ENCODE measurements at places on chromosomes 12 and 14.
A peak's percentile ranks its signal among the peaks of the same experiment; 100 is the strongest.

GRCh38 chr12:109734219-109735000 lies 20.8 kb downstream of the FAM222A start:
- no peak for DNase-seq

DNA sequence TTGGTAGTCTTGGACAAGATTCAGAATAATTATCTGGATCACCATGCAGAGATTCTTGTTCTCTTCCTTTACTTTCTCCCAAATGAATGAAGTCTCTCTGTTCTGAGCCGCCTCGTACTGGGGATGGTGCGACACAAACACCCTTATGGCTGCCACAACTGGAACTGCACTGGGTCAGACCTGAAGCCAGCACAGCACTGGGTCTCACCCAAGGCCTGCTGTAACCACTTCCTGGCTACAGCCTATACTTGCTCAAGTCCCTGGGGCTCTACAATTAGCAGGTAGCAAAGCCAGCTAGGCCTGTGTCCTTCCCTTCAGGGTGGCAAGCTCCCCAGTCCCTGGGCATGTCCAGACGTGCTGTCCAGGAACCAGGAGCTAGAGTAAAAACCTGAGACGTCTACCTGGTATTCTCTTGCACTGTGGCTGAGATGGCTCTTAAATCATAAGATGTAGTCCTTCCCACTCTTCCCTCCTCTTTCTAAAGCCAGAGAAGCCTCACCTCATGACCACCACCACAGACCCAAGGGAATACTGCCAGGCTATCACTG lies 27.6 kb downstream of the IFNG start:
- DNase-seq = no peak

DNA sequence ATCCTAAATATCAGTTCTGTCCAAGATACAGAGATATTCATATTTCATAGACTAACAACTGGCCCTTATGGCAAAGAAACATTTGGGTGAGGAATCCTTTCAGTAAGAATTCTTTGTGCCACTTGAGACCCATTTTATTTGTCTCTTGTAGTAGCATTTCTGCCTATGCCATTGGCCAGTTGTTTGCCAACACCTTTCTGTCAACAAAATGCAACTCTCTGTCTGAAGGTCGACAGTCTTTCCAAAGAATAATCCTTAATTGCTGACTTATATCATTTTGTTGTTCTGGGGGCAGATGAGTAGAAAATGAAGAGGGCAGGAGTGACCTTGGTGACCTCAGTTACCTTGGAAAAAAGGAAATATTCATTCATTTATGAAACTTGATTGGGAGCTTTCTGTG lies 10.9 kb downstream of the IFT43 start:
- DNase-seq = no peak

DNA sequence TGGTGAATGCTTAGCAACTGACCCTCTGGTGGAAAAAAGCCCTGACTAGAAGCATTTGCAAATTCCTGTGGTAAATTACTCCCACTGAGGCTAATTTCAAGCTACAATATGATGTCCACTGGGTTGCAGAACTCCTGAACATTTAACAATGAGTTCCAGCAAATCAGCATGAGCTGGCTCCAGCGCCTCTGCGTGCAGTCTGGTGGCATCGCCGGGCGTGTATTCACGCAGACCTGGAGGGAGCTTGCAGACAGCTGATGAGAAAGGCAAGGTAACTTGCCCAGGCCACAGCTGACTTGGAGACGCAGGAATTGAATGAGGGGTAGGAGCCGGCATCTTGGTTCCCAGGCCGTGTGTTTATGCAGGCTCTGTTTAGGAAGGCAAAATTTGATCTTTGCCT lies 45.1 kb upstream of the KCNA1 start:
- DNase-seq = no peak

- DNase-seq = no peak
Observed at GRCh38 chr14:93381644-93382043, 34.7 kb downstream of the COX8C start.

GRCh38 chr14:50008562-50008961 lies 107.8 kb downstream of the VCPKMT start:
- no peak for DNase-seq

DNA sequence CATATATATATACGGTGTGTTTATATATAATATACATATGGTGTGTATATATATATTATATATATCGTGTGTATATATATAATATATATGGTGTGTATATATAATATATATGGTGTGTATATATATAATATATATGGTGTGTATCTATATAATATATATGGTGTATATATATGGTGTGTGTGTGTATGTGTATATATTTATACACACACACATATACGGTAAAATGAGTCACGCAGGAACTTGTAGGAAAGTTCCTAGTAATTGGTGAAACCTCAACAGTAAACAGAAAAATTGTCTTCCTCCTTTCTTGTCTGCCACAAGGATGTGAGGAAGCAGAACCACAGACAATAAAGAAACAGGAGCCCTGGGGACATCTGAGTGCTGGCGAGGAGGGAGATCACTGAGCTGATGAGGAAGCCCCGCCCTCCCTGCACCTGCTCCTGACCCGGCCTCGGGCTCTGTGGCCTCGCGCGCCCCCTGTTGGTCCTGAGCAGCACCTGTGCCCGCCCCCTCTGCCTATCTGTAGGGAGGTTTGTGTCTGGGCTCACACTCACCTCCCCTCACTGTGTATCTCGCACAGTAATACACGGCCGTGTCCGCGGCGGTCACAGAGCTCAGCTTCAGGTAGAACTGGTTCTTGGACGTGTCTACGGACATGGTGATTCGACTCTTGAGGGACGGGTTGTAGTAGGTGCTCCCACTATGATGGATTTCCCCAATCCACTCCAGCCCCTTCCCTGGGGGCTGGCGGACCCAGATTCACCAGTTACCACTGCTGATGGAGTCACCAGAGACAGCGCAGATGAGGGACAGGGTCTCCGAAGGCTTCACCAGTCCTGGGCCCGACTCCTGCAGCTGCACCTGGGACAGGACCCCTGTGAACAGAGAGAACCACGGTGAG lies 1079.4 kb downstream of the TMEM121 start:
- no peak for DNase-seq

- no peak for DNase-seq
Observed at GRCh38 chr12:6775185-6776174, 3.2 kb downstream of the LAG3 start.

- no peak for DNase-seq
Observed at GRCh38 chr12:133264173-133264572, 28.5 kb upstream of the ANHX start.

GRCh38 chr14:40093800-40094199 lies 661.6 kb upstream of the FBXO33 start:
- DNase-seq = no peak

GRCh38 chr12:109563291-109564284 lies 9.7 kb downstream of the MMAB start:
- no peak for DNase-seq

DNA sequence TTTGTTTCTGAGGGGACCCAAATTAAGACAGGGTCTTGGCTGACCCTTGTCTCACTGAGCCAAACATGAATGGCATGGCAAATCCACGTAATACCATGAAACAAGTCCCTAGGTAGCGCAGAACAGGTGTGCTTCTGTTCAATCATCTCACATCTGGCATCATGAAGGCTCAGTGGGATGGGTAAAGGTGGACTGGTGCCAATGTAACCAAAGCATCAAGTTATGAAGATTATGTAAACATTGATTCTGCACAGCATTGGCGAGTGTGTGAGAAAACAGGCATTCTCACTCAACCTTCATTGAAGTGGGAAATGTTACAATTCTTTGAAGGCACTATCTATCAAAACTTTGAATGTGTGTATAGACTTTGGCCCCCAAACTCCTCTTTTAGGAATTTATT lies 41.9 kb downstream of the PTGER2 start:
- DNase-seq = no peak

GRCh38 chr14:74267588-74267987 lies 28.3 kb downstream of the VSX2 start:
- no peak for DNase-seq

DNA sequence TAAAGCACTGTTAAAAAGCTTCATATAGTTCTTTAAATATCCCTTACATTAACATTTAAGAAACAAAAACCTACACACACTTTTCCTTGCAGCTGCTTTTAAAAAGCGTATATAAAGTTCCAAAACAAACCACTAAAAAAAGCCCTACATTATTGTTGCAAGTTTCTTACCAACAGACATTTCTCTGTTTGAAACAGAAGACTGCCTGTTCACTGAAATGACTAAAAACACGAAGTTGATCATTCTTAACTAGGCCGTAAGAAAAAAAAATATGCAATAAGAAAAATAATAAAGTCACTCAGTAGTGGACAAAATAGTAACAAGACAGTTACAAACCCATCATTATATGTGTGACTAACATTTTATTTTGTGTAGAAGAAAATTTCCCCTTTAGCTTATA lies 37.3 kb downstream of the KIF21A start:
- DNase-seq = peak; percentile 73

GRCh38 chr12:102643879-102644575 lies 163.7 kb upstream of the IGF1 start:
- DNase-seq = no peak

GRCh38 chr14:42214981-42215491 lies 608.4 kb downstream of the LRFN5 start:
- DNase-seq = peak; percentile 42

GRCh38 chr12:69272511-69272910 lies 33.1 kb downstream of the CPSF6 start:
- no peak for DNase-seq

DNA sequence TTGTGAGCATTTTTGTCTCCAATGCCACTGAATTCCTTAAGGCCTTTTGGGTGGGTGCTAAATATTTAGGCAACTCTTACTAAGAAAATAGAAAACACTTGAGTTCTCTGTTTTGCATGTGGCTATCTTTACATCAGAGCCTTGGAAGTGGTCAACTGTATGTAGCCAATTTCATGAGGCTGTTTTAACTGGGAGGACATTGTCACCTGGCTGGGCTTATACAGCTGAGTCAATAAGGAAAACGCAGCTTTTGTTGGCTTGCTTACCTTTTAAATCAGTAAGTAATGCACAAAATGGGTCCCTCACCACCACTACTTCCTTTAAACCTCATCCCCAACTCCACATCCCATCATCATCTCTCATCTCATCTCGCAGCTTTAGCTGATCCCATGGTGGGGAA lies 194.3 kb downstream of the RGS6 start:
- no peak for DNase-seq

- no peak for DNase-seq
Observed at GRCh38 chr14:72418806-72419205, 475.1 kb downstream of the DPF3 start.

DNA sequence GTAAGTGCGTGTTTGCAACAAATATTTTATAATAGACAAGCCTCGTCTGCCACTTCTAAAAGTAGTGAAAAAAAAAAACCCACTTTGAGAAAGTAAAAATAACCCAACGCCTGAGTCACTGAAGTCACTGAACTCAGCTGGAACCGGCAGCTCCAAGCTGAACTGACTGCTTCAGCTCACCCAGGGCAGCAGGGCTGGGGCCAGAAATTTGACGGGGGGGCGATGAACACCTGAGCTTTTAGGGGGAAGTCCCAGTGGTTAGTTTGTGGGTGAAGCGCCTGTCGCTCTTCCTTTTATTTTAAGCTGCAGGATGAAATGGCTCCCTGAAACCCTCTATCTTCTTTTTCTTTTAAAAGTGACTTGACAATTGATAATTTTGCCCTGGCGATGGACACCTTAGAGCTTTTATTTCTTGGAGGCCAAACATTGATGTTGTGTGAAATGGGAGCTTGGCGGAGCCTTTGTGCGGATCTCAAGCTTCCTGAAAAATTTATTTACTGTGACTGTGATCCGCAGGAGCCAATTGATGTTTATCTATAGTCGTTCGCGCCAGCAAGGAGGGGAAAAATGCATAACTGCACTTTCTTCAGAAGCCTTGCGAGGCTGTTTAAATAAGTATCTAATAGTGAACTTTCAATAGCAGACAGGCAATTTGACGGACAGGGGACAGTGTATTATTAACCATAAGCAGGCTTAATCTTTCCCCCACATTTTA lies 173.2 kb upstream of the MYL2 start:
- no peak for DNase-seq

DNA sequence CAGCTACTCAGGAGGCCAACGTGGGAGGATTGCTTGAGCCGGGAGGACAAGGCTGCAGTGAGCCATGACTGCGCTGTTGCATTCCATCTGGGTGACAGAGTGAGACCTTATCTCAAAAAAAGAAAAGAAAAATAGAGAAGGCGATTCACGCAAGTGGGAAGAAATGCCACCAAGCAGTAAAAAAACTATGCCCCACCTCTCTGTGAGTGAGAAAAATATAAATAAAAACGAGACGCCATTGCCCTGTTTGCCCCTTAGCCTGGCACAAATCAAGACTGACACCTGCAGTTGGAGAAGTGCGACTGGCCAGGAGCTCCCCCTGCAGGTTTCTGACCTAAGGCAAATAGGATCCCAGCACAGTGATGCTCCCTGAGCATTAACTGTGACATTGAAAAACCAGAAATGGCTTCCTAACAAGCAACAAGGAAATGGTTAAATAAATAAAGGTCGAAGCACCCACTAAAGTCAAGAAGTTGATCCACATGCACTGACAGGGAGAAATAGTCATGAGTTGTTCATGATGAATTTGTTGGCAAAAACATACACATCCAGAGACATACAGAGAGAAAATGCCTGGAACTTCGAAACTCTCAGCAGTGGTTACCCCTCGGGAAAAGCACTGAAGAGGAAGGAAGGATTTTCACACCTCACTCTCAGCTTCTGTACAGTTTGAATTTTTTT lies 21.1 kb downstream of the GSC start:
- no peak for DNase-seq

- no peak for DNase-seq
Observed at GRCh38 chr14:38405851-38406635, 150.2 kb upstream of the CLEC14A start.

DNA sequence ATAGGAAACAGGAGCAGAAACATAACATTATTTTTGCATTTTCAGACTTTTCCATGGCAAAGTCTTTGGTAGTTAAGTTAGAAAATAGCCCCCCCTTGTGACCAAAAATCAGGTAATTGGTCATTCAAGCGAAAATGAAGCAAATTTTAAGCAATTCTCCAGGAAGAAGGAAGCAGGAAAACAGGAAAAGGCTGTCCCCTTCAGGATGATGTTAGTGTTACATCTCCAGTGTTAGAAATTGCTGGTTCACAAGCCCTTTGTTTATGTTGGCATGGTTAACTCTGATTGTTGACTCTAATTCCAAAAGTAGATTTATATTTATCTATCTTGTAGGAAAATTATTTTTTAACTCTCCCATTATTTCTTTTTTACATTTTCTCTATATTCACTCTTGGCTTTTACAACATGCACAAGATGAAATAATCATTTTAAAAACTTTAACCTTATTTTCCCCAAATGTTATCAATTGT lies 18.8 kb upstream of the GAS2L3 start:
- DNase-seq = peak; percentile 89

Measured in pons (tissue), 1 donor.